ENCODE measurements at places on chromosomes 4 and X.

- no peaks in the 10 kb centered on the region for H3K4me1 ChIP-seq
- no peak for DNase-seq
- H3K4me3 ChIP-seq, result no peak overlapping the region
- H3K27ac ChIP-seq, result no peak overlapping the region
- H3K36me3 ChIP-seq, result no peaks in the 10 kb centered on the region
- no peaks in the 10 kb centered on the region for H3K27me3 ChIP-seq
Observed at GRCh38 chrX:6821730-6822129, 286.8 kb upstream of the VCX3A start.

- H3K4me1 ChIP-seq, result no peaks in the 10 kb centered on the region
- H3K4me3 ChIP-seq, result peak within 1 kb of the TSS; percentile 69
- H3K27ac ChIP-seq, result peak within 1 kb of the TSS; percentile 82
- no peaks in the 10 kb centered on the region for H3K36me3 ChIP-seq
- H3K27me3 ChIP-seq, result no peaks in the 10 kb centered on the region
Observed at GRCh38 chrX:150692831-150693724, at the start of gene MTMR1. Gene MTMR1, plus strand, starts transcription at chrX:150693396. Its CDS starts 135 bp downstream, at chrX:150693531.

GRCh38 chr4:4693258-4693657 is 151.4 kb upstream of the STX18 start:
- no peak overlapping the region for H3K4me3 ChIP-seq
- no peak overlapping the region for H3K27ac ChIP-seq
- DNase-seq, result no peak
- no peaks in the 10 kb centered on the region for H3K36me3 ChIP-seq
- H3K4me1 ChIP-seq, result peaks cover 10% of the 10 kb centered on the region
- no peaks in the 10 kb centered on the region for H3K27me3 ChIP-seq

DNA sequence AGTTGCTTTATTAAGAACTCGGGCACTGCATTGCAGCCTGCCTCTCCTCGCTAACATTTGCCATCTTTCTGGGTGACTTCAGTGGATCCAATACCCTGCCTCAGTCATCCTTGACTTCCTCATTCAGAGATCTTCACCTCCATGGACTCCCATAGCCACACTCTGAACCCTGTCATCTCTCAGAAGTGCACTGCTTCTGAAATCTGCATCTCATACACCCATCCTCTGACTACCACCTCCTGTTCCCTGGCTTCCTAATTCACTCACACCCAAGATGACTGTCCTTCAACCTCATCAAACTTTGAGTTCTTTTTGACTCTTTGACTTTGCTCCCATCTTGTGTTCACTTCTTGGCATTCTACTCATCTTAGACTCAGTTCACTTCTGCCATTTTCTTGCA is 25.3 kb upstream of the CYBB start:
- H3K4me3 ChIP-seq, result no peak overlapping the region
- no peak for DNase-seq
- H3K4me1 ChIP-seq, result no peaks in the 10 kb centered on the region
- H3K27ac ChIP-seq, result no peak overlapping the region

- H3K4me1 ChIP-seq, result peaks cover 67% of the 10 kb centered on the region
- no peaks in the 10 kb centered on the region for H3K27me3 ChIP-seq
- H3K36me3 ChIP-seq, result no peaks in the 10 kb centered on the region
- H3K4me3 ChIP-seq, result peak overlapping the region; percentile 32
- peak; percentile 51 for DNase-seq
Observed at GRCh38 chr4:148214529-148215166, 227.6 kb downstream of the NR3C2 start.

DNA sequence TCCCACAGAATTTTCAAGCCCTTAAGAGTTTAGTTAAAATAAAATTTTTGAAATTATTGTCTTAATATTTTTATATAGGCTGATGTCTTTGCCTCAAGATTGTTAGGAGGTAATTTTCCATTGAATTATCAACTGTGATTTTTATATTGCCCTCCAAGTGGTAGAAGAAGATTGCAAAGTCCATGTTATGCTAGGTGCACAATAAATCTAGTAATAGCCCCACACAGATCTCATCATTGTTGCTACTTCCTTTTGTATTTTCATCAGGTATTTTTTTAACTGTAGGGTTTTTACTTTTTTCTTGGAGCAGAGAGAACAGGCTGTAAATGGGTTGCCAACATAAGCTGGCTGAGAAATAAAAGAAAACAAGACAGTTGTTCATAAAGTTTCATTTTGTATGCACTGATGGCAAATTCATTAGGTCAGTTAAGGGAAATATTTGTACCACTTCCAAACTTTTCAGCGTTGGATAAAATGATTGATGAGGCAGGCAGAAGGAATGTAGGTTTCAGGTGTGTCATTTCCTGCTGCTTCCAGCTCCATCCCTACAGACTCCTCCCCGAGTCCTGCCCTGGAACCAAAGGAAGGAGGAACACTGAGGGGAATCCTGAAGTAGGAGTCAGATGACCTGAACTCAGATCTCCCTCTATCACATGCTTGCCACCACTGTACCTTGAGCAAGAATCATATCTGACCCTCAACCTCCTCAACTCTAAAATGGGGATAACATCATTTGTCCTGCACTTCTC is 105.5 kb downstream of the PRRG1 start:
- H3K27me3 ChIP-seq, result no peaks in the 10 kb centered on the region
- DNase-seq, result no peak
- no peak overlapping the region for H3K27ac ChIP-seq
- H3K36me3 ChIP-seq, result no peaks in the 10 kb centered on the region

DNA sequence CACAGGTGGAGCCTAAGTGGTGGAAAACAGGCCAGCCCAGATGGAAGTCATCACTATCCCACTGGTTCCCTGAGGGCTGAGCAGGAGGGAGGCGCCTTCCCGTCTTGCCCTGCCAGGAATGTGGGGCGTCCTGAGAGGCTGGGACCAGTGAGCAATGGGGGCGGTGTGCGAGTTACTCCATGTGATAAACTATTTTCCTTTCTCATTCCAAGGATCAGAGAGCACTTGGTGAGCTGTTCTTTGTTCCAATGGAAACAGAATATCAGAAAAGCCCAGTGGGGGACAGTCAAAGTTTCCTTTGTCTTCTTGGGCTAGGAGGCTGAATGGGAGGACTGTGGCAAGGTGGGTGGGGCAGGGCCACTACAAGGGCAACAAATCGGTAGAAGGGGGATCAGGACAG is 86.2 kb downstream of the NHSL2 start:
- H3K4me3 ChIP-seq, result no peak overlapping the region
- no peaks in the 10 kb centered on the region for H3K27me3 ChIP-seq
- no peaks in the 10 kb centered on the region for H3K36me3 ChIP-seq

DNA sequence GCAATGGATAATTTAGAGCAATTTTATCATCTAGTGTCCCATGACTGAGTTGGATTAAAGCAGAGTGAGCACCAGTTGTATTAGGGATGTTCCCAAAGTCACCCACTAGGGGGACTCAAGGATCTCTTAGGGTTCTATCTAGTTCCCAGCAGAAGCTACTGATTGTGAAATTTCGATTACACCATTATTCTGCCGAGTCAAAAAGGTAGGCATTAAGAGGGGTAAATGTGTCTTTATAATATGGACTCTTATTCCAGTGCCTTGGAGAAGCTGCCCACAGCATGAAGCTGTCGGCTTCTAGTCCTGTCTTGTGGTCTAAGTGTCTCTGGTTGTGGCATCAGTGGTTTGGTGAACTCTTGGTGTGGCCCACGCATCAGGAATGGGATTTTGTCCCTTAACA is 53.3 kb downstream of the RGS12 start:
- H3K4me1 ChIP-seq, result peaks cover 21% of the 10 kb centered on the region
- no peak overlapping the region for H3K4me3 ChIP-seq
- no peaks in the 10 kb centered on the region for H3K27me3 ChIP-seq

GRCh38 chr4:54855191-54855854 is 197.6 kb downstream of the KIT start:
- DNase-seq, result peak; percentile 14
- H3K27me3 ChIP-seq, result no peaks in the 10 kb centered on the region
- H3K36me3 ChIP-seq, result no peaks in the 10 kb centered on the region
- no peak overlapping the region for H3K27ac ChIP-seq
- H3K4me3 ChIP-seq, result no peak overlapping the region
- H3K4me1 ChIP-seq, result no peaks in the 10 kb centered on the region
